ENCODE measurements at places on chromosomes 1 and 21.

DNA sequence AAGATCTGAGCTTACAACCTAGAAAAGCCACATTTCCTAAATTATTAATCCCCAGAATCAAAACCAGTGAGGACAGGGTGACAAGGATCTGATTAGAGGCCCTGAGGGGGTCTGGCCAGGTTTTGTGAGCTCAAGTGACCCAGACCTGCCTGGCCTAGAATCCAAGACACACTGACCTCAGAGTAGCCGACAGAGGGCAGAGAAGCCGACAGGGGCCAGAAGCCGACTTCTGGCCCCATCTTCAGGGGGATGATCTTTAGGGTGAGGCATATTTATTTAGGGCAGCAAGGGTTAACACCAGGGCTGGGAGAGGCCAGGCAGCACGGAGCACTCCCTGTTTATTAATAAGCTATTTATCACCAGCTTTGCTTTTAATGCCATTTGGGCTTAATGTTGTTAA, 45.3 kb downstream of the CASZ1 start:
- DNase-seq = no peak

- no peak for DNase-seq
Measured at GRCh38 chr1:214342525-214342924, 61.6 kb downstream of the SMYD2 start.

DNA sequence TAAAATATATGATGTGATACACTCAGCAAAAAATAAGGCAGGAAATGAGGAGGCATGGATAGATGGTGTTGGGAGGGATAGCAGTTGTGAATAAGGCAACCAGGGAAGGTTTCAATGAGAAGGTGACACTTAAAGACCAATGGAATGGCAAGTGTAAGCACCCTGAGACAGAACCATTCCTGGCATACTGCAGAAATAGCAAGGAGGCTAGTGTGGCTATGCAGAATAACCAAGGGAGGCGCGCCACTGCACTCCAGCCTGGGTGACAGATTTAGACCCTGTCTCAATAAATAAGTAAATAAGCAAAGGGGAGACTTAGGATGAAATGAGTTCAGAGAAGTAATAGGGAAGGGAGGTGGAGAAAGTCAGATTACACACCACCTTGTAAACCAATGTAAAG, 113.9 kb downstream of the TOMM20 start:
- DNase-seq = no peak

GRCh38 chr1:150156868-150157603, 7.3 kb downstream of the PLEKHO1 start:
- no peak for DNase-seq

- DNase-seq = no peak
Measured at GRCh38 chr1:8754247-8754650, 63.2 kb downstream of the RERE start.

DNA sequence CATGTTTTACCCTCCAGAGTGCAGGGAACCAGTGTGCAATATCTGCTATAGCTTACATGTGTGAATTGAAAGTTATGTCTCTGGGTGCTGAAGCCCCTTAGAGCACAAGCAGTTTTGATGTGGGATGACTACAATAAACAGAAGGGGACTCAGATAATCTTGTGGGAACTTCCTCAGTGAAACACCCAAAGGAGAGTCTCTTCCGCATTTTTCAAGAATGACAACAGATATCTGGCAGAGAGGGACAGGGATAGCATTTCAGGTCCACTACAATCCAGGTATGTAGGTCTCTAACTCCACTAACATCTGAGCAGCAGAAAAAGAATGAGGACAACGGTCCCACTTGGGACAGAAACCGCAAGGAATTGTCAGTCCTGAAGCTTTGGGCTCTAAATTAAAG, 67.6 kb upstream of the PDE4B start:
- DNase-seq = no peak

GRCh38 chr1:8711873-8712412, 105.5 kb downstream of the RERE start:
- no peak for DNase-seq

DNA sequence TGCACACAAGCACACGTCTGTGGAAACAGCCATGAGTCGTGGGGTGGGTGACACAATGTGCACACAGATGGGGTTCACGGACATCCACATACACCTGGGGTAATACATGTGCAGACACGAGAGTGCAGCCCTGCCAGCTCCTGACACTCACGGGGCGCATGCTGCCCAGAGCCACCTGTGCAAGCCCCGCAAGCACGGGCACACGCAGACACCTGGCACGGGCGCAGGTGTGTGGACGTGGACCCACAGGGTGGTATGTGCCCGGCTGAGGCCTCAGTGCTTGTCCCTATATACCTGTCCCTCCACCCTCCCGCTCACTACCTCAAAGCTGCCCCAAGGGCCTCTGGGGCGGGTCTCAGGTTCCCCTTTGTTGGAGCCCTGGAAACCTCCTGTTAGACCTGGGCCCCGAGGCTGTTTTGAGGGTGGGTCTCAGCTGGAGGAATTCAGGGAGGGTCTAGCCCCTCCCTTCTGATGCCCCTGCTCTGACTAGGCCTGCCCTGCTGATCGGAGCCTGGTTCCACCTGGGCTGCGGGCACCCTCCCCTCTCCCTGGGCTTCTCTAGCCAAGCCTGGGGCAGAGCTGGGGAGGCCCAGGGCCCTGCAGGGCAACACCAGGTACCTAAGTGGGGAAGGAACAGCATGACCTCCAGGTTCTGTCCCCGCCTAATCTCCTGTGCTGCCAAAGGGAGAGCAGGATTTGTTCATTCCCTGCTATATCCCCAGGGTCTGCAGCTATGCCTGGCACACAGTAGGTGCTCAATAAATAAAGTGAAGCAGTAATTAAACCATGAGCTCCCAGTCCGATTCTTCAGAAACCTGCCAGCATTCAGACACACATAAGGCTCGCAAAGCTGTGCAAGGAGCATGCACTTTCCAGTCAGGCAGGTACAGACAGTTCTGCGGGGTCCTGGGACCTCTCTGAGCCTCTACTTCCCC, 49.1 kb downstream of the DMRTB1 start:
- DNase-seq = no peak

DNA sequence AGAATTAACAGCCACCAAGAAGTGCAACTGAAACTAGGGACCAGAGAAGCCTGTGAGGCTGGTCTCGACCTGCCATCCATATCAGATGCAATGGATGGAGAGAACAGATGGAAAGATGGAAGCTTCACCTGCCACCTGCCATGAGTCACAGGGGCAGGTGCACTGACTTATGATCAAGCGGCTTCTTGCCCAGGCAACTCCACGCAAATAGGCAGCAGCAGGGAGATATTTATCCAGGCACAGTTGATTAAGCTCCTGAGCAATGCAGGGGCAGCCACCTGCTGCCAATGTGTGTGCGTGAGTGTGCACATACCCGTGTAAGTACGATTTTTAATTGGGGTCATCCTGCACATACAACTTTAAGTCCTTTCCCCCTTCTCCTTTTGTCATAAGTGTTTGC, 174.2 kb downstream of the PTPRU start:
- no peak for DNase-seq

DNA sequence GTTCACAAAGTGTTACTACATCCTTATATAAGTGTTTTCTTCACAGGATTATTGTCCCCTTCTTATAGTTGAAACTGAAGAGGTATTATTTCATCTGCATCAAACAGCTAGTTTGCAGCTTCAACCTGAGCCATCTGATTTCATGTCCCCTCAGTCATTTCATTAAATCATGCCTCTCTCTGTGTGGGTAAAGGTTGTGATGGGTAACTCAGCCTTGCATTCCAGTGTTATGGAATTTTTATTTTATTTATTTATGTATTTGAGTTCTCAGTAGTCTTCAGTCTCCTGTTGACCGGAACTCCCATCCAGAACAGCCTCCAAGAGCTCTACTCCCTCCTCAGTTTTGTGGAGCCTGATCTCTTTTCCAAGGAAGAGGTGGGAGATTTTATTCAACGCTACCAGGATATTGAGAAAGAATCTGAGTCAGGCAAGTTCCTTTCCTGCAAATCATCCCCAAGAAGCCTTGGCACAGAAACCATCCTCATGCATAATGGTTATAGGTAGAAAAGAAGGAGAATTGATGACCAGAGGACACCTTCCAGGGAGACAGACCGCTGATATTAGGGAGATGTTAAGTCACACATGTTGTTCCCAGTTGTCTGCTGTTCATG, 21.8 kb downstream of the CHD1L start:
- DNase-seq = no peak

GRCh38 chr1:66335859-66336640, 197.9 kb upstream of the SGIP1 start:
- peak; percentile 88 for DNase-seq

- no peak for DNase-seq
Measured at GRCh38 chr1:110471131-110471530, 20.2 kb downstream of the PROK1 start.

DNA sequence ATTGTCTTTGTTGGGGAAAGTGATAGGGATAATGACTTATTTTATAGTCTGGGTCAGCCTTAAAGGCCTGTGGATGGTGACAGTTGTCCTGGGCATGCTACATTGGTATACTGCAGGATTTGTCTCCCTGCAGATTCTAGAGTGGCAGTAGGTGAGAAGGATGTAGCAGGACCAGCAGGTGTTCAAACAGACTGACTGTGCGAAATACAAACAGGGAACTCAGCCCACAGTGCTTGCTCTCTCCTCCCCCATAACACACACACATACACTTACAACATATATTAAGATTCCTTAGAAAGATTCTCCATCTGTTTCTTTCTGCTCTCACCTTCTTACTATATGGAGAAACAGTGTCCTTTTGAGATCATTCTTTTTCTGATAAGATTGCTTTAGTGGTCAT, 6.9 kb downstream of the PDE4B start:
- DNase-seq = no peak

DNA sequence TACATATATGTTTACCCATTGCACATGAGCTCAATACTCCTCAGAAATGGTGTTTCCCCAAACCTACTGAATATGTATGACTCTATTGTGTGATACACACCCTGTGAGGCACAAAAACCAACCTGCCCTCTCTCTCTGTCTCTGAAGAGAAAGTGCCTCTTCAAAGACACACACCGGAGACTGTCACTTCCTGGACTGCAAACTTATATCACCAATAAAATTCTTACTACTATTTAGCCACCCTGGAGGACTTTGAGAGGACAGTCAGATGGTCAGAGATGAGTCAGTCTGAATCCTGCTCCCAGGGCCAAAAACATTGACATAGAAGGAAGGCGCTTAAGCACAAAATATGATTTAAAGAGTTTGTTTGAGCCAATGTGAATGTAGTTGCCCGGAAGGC, 110.4 kb downstream of the PPIAL4G start:
- peak; percentile 70 for DNase-seq

GRCh38 chr1:209685821-209686220, 10.6 kb downstream of the G0S2 start:
- peak; percentile 61 for DNase-seq

- DNase-seq = no peak
Measured at GRCh38 chr1:180947499-180947885, 34.8 kb downstream of the KIAA1614 start.

DNA sequence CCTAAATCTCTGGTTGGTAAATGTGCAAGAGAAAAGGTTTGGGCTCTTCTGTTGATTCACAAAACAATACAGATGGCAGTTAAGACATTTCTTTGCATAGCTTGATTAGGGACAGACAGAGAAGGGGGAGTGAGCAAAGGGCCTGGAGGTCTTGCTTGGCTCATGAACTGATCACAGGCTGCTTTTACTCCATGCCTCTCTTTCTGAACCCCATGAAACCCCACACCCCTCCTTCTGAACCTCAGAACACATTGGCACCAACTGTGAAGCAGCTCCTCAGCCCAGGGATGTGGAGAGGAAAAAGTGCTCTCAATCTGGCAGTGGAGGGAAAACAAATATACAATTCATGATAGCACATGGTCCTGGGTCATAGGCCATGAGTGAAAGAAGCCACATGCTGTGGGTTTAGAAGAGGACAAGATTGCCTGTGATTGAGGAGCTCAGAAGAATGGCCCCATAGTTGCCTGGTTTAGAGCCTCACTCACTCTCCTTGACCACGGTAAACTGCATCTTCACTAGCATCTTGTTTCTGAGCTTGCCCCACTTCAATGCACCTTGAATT, 111.6 kb upstream of the GADD45A start:
- no peak for DNase-seq

DNA sequence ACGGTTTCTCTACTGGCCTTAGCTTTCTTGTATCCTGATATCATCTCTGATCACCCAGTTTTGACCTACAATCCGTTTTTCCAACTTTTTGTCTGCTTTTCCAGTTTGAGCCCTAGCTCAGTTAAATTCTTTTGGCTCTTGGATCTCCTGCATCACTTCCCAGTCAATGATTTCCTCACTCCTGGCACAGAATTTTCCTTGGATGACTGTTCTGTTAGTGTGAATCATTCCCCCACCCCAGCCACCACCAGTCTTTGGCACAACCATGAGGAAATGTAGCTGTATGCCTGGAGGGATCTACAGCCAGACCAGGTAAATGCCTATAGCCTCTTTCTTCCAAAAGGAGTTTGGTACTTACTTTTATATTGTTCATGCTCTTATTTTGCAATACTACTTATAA, 187.2 kb upstream of the PTGFR start:
- DNase-seq = no peak

GRCh38 chr1:44472620-44473525, 67.8 kb downstream of the RNF220 start:
- DNase-seq = no peak

- no peak for DNase-seq
Measured at GRCh38 chr1:33374336-33375105, 53.6 kb upstream of the A3GALT2 start.

Measured in activated CD4-positive, alpha-beta memory T cell treated with anti-CD3 and anti-CD28 coated beads for 36 hours (primary cell).